ENCODE measurements at places on chromosomes 7 and 10.

GRCh38 chr10:56624082-56624481, 263.0 kb upstream of the ZWINT start:
- DNase-seq, result no peak

GRCh38 chr10:89808842-89809241, 107.5 kb downstream of the KIF20B start:
- DNase-seq, result no peak

DNA sequence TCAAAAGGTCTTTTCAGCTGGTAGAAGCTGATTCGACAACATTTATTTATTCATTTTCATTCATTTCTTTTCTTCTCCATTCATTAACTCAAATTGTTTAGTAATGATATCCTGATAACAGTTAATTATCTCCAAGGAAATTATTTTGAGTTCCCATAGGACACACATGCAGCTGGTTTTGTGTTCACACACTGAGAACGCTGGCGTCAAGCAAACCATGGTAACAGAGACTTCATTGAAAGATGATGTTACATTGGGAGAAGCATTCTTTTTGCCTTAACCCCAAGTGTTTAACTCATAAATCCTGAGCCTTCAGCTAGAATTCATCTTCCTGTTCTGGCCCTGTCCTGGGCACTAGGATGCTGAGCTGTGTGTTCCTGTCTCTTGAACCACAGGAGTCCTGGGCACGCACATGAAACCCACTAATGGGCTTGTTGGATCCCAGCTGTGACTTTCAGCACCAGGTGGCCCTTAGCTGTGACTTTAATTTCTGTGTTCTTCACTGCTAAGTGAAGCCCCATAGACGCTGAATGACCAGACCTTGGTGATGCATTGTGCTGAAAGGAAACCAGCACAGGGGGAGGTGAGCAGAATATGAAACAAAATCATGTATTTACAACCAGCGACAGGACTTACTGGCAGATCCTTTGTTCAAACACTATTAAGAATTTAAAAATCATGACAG, 121.5 kb upstream of the PRSS58 start:
- no peak for DNase-seq

DNA sequence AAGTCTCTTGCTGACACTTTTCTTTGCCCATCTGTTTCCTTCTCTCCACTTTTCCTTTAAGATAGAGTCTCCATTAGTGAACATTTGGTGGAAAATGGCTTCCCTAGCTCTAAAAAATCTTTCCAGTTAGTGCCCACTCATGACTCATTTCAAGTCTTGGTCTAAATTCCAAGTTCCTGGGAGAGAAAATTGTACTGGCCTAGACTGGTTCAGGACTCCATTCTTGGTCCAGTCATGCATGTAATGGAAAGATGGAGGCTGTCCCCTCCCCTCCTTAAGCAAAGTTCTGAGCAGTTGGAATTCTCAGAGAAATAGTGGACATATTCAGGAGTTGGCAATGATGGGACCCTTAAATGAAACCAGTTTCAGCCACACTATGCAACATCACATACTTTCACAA, 3.8 kb upstream of the ALDH18A1 start:
- no peak for DNase-seq

DNA sequence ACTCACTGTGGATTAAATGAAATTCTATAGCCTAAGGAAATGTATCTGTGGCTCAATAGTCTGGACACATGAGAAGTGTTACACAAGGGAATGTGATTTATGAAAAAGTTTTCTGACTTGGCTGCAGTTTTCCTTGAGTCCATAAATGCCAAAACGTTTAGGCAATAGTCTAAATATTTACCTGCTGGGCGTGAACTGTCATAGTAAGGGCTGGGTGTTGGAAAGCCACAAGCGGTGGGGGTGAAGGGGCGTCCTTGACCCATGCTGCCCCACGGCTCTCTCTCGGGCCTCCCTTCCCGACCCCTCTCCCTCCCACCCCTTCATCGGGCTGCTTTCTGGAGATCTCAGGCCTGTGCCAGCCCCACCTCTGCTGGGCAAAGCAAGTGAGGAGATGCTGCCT, 223.7 kb downstream of the BUB3 start:
- DNase-seq, result no peak

- DNase-seq, result peak; percentile 4
Measured at GRCh38 chr7:97179454-97180104, 62.1 kb downstream of the SDHAF3 start.

DNA sequence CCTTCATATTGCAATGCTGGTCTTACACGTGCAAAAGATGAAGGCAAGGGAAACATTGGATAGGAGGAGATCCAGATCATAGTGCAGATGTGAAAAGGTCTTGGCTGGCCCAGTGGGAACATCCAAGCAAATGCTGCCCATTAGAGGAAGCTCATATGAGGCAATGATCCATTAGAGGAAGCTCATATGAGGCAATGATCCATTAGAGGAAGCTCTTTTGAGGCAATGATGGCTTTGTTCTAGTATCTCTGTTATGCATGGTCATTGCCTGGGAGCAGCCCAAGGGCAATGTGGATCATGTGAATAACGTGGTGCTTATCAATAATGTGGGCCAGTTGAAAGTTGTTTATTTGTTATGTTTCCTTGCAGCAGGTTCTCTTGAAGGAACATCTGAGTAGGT, 37.8 kb downstream of the STEAP4 start:
- DNase-seq, result no peak

GRCh38 chr7:126843336-126843735, 409.4 kb downstream of the GRM8 start:
- no peak for DNase-seq

- no peak for DNase-seq
Measured at GRCh38 chr7:93620057-93620456, 45.5 kb upstream of the CALCR start.

- DNase-seq, result no peak
Measured at GRCh38 chr10:128180843-128181242, 54.6 kb upstream of the MKI67 start.

DNA sequence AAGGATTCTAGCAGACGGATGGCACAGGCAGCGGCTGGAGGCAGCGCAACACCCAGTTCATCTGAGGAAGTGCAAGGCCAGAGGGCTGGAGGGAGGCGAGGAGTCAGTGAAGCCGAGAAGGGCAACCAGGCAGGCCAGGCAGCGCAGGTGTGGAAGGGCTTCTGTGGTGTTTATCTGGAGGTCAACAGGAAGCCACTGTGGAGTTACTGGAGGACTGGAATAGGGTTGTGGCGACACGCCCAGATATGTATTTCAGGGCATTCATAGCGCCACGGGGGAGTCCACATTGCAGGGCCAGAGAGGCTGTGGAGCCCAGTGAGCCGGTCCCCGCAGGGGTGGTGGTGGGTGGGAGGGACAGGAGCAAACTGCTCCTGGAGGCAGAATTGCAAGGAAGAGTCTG, 150.6 kb downstream of the CDH23 start:
- no peak for DNase-seq

- no peak for DNase-seq
Measured at GRCh38 chr10:110218632-110219031, 11.2 kb downstream of the MXI1 start.

DNA sequence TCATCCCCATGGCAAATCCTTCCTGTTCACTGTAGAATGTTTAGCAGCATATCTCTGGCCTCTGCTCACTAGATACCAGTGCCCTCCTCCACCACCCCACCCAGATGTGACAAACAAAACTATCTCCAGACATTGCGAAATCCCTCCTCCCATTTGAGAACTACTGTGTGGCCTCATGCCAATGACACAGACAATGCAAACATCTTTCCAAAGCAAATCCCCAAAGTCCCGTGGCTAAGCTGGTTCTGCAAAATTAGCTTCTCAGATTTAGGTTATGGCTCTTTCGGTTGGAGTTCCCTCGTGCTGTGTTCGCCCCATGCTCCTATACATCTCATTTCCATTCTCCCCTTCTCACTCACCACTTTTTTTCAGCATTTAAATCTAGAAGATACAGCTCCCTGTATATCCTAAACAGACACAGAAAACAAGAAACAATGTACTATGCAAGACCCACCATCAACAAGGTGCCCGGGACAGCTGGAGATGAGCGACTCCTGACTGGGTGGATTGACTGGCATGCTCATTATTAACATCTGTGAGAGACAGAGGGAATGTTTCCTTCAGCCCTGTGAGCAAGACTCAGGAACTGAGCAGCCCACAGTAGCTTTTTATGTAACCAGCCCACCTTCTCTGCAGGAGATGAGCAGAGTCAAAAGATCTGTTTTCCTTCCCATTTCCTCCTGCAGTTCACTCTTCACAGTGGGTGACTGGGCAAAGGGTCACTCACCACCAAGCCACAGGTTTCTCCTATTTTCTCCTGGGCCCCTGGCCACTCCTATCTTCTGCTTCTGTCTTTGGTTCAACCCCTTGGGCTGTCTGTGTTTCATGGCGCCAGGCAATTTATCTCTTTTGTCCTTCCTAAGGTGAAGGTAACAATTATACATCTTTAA, 225.7 kb upstream of the AOAH start:
- no peak for DNase-seq

GRCh38 chr7:80858141-80858903, 60.5 kb downstream of the SEMA3C start:
- no peak for DNase-seq

- no peak for DNase-seq
Measured at GRCh38 chr10:82084904-82085303, 209.9 kb downstream of the NRG3 start.

DNA sequence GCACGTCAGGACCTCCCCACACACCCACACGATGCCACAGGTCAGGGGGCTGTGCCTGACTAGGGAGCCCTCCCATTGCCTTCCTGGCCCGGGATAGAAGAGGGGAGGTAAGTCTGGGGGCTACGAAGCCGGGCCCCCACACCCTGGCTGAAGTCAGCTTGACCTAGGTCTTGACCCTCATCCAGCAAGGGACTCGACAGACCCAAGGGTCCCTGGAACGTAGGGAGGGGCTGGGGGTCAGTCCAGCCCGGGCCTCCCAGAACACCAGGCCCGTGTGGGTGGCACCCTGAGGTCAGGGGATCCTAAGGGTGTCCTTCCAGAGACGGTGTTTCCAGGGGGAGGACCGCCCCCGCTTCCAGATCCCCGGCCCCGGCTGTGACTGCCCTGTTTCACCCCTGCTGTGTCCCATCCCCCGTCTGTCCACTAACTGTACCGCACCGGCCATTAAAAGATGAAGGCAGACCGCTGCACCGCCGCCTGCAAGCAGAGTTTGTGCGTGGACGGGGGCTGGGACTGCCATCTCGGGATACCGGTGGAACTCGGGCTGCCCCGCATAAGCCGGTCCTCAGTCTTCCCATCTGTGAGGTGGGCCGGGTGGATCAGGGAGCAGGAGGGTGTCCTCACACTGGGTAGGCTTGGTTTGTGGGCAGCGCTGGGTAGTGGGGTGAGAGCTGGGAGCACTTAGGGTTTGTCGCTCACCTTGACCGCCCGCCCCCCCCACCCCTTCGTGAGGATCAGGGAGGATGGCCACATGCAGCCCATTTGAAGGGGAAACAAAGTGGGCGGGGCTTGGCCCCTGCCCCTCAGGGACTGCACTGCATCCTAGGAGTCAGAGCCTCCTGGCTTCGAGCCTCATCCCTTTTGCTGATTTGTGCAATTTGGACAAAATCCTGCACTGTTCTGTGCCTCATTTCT, 21.1 kb downstream of the SLC29A4 start:
- DNase-seq, result no peak

GRCh38 chr7:143148050-143148449, 16.2 kb downstream of the PIP start:
- DNase-seq, result no peak

DNA sequence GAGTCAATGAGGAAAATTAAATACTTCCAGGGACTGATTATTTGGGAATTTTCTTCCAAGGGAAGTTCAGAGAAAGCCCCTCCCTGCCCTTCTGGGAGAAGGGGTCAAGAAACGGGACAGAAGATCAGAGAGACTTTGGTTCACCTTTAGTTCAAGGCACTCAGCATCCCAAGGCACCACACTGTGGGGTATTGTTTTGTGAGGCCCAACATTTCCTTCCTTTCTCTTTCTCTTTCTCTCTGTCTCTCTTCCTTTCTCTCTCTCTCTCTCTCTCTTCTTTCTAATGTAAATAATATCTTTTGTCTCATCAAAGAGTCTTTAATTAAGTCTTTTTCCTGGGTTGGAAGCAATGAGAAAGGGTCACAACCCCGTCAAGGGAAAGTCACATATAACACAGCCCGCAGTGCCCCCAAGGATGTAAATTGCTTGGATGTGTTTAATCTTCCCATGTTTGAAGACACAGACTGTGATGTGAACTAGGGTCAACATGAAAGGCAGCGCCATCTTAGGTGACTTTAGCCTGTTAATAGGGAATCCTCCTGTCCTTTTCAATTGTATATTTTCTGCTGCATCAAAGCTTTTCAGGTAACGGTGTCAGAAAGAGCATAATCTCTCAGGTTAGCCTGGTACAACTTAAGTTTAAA, 983.3 kb upstream of the C7orf33 start:
- no peak for DNase-seq

GRCh38 chr10:34171957-34172527, 643.1 kb downstream of the PARD3 start:
- DNase-seq, result no peak

- no peak for DNase-seq
Measured at GRCh38 chr7:134935701-134936100, 50.6 kb upstream of the AGBL3 start.

- DNase-seq, result no peak
Measured at GRCh38 chr10:29326886-29327745, 38.2 kb downstream of the LYZL1 start.

GRCh38 chr7:30468791-30469190, 9.8 kb downstream of the NOD1 start:
- no peak for DNase-seq

DNA sequence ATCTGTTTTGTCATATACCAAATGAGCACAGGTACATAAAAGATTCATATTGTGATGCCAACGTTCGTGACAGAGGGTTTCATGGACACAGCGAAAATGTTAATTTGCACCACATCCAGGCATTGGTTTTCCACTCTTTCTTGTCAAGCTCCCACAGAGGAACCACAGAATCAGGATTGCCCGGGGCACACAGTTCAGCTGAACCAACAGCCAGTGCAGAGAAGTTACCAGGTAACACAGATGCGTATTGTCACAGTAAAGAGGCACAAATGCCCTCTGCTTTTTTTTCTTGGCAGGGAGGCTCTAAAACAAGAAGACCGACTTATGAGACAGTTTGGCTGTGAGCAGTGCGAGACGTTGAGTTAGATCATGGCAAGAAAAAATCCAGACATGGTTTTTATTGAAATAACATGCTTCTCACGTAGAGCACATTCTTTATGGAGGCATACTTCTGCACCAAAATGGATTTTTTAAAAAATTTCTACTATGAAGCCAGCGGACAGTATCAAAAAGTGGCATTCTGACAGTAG, 331.1 kb upstream of the KIAA1217 start:
- DNase-seq, result no peak

GRCh38 chr7:69534461-69535041, 63.7 kb upstream of the AUTS2 start:
- no peak for DNase-seq

All from activated CD8-positive, alpha-beta memory T cell treated with anti-CD3 and anti-CD28 coated beads for 1 hour (primary cell).